H7 (cell line): ENCODE measurements at places on chromosomes 2 and 18. TPM values are rescaled to one million over a fixed set of nuclear protein-coding genes. Genes with fewer than 3 reads are reported as not detected.

- DNase-seq, result no peak
Observed at GRCh38 chr2:23220513-23221094, 164.4 kb upstream of the KLHL29 start.

GRCh38 chr2:144596073-144596871 lies 76.4 kb upstream of the ZEB2 start:
- DNase-seq, result no peak

GRCh38 chr2:204069804-204070203 lies 133.2 kb downstream of the ICOS start:
- no peak for DNase-seq

DNA sequence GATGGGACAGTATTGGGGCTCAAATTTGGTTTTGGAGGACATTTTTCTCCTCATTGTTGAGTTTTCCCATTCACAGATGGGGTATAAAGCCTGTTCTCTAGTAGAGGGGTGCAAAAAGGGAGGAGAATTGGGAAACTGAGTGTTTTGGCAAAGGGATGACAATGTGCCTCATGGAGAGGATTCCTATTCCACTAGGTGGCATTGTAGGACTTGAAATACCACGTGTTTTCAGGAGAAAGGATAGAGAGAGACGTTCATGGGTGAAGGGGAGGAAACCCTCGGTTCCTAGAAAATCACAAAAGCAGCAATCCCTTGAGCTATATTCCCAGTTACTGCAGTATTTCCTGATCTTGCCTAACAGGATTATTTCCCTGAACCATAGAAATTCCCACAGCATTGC lies 113.7 kb upstream of the SRD5A2 start:
- DNase-seq, result no peak

GRCh38 chr2:43136876-43137275 lies 89.5 kb downstream of the ZFP36L2 start:
- DNase-seq, result peak; percentile 24

The CYTIP gene
- total RNA-seq, result 0.87 TPM in 1 of 2 replicates, not detected in the other

The HOXD9 gene
- total RNA-seq, result 0.10 TPM in 1 of 2 replicates, not detected in the other

DNA sequence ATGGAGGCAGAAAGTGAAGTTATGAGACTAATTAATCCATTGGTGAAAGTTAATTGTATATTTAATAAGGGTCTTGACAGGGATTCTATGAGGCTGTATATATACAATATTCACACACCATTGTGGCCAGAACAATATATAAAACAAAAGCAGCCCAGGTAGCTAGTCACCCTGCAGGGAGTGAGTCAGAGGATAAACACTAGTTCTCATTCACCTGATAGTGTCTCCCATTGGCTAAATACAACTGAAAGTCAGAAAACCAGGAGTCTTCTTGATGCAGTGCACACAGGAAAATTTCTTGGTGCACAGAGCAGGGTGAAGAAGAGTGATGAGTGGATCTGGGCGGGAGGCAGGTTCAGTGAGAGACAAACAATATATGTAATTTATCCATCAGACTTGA lies 465.2 kb downstream of the ERBB4 start:
- DNase-seq, result no peak

GRCh38 chr18:79614211-79614955 lies 65.2 kb upstream of the CTDP1 start:
- DNase-seq, result no peak

The ADAM23 gene
- 5.8 and 6.1 TPM in 2 replicates for total RNA-seq

DNA sequence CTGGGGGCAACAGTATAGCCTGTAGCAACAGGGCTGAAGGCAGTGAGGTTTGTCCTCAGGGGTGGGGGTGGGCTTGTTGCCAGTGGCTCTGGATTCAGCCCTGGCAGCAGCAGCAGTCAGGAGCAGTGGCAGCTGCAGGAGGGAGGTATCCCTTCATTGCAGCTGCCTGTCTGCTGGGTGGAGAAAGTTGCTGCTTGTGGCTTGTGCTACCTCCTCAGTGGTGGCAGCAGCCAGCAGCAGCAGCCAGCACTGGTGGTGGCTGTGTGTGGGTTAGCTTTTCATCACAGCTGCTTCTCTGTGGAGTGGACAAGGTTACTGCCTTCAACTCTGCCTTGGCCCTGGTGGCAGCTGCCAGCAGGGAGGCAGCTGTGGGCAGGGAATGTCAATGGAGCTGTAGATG lies 94.9 kb downstream of the ARL6IP6 start:
- no peak for DNase-seq

The TANC1 gene
- 7.0 and 8.4 TPM in 2 replicates for total RNA-seq

The VSNL1 gene
- total RNA-seq, result 32.8 and 34.8 TPM in 2 replicates

The CMPK2 gene
- 0.48 and 0.69 TPM in 2 replicates for total RNA-seq

DNA sequence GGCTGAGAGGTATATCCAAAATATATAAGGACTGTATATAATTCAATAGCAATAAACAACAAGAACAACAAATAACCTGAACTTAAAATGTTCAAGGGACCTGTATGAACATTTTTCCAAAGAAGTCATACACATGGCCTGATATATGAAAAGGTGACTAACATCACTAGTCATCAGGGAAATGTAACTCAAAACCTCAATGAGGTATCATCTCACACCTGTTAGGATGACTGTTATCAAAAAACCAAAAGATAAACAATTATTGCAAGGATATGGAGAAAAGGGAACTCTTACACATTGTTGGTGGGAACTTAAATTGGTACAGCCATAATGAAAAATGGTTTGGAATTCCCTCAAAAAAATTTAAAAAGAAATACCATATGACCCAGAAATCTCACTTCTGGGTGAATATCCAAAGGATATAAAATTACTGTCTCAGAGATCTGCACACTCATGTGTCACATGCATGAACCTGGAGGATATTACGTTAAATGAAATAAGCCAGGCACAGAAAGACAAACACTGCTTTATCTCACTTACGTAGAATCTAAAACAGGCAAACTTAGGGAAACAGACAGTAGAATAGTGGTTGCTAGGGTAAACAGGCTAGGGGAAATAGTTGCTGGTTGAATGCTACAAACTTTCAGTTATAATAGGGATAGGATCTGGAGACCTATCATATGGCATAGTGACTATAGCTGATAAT lies 334.5 kb upstream of the MMADHC start:
- DNase-seq, result no peak

GRCh38 chr2:235658351-235659174 lies 164.7 kb downstream of the AGAP1 start:
- DNase-seq, result peak; percentile 92

The LAMA1 gene
- total RNA-seq, result 17.2 and 17.5 TPM in 2 replicates

DNA sequence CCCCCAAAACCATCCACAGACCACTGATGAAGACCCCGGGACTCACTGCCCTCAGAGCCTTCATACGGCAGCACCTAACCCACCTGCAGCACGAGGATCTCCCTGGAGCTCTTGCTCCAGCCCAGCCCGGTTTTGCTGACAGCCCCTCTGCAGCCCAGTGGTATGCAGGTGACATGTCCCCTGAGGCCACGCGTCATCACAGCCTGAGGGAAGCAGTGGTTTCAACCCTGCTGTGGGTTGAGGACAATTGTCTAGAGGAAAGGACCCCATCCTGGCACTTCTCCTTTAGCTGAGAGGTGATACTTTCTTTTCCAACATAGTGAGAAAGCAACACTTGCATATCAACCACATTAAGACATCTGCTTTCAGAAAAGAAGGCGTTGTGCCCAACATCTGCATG lies 134.0 kb downstream of the SEPTIN10 start:
- DNase-seq, result no peak

DNA sequence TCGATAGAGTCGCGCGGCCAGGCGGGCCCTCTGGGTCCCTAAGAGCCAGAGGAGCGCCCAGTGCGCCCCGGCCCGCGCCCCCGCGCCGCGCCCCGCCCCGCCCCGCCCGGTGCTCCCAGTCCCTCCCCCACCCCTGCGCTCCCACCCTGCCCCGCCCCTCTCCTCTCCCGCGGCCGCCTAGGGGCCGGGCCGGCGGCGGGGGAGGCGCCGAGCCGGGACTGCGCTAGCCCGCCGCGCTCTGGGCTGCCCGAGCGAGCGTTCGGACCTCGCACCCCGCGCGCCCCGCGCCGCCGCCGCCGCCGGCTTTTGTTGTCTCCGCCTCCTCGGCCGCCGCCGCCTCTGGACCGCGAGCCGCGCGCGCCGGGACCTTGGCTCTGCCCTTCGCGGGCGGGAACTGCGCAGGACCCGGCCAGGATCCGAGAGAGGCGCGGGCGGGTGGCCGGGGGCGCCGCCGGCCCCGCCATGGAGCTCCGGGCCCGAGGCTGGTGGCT lies at the start of gene GPC1:
Gene GPC1, plus strand, starts transcription at position 207 of the 491 bp plus-strand sequence. Its CDS starts 256 bp downstream, at position 463.
- DNase-seq, result peak; percentile 99

DNA sequence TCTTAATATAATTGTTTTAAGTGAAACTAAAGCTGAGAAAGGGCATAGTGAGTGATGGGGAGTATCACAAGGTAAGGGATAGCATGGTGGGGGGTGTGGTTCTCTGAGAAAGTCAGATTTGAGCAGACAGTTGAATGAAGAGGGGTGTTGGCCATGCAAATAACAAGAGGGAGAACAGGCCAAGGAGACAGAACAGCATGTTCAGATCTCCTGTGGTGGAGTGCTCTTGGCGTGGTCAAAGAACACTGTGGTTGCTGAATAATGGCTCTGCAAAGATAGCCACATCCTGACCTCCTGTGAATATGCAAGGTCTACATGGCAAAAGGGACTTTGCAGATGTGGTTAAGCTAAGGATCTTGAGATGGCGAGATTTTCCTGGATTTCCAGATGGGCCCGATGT lies 389.2 kb downstream of the TMEM182 start:
- DNase-seq, result no peak

DNA sequence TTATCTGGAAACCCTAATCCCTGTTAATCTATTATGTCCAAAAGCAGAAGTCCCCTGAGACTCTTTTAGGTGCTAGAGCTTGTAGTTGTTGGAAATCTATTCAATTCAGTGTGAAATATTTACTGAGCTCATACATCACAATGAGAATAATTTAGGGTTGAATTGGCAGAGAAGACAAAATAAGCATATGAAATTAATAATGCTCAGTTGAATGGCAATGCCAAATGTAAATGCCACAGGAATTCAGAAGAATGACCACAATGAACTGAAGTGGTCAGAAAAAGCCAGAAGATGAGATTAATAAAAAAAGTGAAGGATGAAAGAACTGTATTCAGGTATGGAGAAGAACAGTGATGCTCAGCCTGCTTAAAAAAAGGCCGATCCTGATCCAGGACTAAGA lies 8.0 kb upstream of the STAT4 start:
- no peak for DNase-seq

DNA sequence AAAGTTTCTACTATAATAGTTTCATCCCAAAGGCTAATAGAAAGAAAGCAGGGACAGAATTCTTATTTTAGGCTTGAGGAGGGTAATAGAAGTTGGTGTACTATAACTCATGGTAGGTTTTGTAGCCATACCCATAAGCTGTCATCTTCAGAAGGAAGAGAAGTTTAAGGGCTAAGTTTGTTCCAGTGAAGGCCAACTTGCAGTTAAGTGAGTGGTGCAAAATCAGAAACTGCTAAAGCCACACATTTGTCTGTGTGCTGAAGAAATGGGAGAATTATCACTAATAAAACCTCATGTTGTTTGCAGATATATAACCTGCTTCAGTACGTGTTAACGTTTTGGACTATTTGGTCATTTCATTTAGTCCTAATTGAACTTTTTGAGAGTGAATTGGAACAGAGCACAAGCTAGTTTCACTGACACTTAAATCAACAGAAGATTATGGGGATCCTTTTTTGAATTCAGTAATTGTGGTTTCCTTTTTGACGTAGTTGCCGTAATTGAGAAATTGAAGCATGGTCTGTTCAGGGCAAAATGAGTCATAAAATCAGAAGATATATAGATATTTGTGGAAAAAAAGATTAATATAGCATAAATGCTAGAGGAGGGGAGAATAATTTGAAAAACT lies 69.1 kb downstream of the PHLPP1 start:
- no peak for DNase-seq

DNA sequence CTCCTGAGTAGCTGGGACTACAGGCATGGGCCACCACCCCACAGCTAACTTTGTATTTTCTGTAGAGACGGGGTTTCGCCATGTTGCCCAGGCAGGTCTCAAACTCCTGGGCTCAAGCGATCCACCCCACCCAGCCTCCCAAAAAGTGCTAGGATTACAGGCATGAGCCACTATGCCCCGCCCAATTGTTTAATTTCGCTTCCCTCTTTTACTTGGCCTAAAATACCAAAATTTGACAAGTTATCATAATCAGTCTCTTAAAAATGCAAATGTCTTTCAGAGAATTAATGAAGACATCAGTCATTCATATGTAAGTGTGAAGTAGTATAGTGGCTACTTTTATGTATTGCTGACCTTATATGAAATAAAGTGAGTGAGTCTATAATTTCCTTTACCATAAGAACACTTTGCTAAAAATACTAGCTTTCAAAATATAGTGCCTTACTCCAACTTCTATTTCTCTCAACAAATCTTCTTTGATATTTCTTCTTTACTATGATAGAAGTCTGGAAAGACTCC lies 9.8 kb downstream of the FBXO11 start:
- no peak for DNase-seq

DNA sequence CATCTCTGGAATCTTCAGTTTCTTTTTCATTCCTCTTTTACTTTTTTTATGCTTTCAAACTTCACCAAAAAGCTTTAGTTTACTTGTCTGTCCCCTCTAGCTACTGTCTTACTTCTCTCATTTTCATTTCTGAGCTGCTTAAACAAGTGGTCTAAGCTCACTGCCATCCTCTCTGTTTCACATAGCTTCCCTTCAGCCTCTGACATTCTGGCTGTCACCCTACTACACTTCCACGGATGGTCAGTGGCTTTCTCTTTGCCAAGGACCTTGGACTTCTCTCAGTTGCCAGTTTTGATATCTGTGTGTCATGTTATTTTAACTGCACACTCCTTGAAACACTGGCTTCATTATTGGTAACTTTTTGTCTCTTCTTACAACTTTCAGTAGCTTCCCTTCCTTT lies 176.1 kb downstream of the IKZF2 start:
- no peak for DNase-seq

DNA sequence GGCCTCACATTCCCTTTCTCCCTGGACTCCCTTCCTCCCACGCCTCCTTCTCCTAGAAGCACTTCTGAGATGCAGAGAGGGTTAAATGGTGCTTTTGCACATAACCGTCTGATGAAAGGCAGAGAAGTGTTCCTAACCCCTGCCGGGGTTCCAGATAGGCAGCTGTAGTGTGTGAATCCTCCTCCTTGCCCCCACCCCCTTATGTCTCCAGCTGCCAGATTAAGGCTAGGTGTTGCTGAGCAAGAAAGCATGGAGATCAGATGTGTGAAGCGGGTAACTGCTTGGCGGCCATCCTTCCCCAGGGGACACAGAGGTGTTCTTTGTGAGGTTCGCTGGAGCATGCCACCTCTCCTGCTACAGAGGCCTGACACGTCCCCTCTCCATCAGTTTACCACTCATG lies 88.3 kb downstream of the NRP2 start:
- DNase-seq, result no peak

The IL36B gene
- not detected in 2 replicates for total RNA-seq
